ENCODE measurements at places on chromosomes 1 and 21.

GRCh38 chr1:25560001-25560400 lies 16.6 kb downstream of the LDLRAP1 start:
- no peak for DNase-seq

GRCh38 chr1:224923726-224924125 lies 5.7 kb upstream of the DNAH14 start:
- DNase-seq = no peak

GRCh38 chr1:45843474-45843905 lies 40.1 kb downstream of the MAST2 start:
- DNase-seq = no peak

DNA sequence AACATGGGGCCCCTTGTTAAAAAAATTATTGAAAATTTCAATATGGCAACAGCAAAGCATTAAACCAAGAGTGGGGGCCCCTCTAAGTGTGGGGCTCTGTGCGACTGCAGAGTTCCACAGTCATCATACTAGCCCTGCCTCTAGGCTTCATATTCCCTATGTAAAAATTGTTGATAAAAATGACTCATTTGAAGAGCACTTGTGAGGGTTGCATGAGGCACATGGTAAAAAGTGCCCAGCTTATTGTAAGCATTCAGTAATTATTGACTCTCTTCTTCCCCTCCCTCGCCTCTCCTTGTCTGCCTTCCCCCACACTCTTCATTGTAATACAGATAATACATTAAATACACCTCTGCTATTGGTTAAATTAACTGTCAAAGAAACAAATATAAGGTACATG lies 86.7 kb upstream of the PTBP2 start:
- no peak for DNase-seq

DNA sequence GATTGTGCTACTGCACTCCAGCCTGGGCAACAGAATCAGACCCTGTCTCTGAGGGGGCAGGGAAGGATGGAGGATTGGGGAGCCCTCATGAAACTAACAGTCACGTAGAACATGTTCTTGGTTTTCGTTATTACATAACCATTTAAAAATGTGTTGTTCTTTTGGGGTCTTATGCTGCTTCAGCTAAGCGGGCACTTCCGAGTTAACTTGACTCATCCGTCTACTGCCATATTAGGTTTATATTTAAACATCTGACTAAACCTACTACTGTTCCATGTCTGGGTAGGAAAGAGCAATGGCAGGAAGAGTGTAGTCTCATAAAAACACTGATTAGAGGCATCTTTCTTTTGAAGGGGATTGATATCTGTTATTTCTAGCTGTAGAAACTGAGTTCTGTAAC lies 59.5 kb upstream of the BMP8A start:
- DNase-seq = no peak

GRCh38 chr21:41411449-41412089 lies 14.5 kb upstream of the MX1 start:
- DNase-seq = no peak

GRCh38 chr1:22126531-22126930 lies 16.4 kb downstream of the WNT4 start:
- no peak for DNase-seq

- no peak for DNase-seq
Measured at GRCh38 chr1:54493608-54494007, 54.4 kb upstream of the ACOT11 start.

- no peak for DNase-seq
Measured at GRCh38 chr1:54274881-54275280, 74.9 kb downstream of the MRPL37 start.

DNA sequence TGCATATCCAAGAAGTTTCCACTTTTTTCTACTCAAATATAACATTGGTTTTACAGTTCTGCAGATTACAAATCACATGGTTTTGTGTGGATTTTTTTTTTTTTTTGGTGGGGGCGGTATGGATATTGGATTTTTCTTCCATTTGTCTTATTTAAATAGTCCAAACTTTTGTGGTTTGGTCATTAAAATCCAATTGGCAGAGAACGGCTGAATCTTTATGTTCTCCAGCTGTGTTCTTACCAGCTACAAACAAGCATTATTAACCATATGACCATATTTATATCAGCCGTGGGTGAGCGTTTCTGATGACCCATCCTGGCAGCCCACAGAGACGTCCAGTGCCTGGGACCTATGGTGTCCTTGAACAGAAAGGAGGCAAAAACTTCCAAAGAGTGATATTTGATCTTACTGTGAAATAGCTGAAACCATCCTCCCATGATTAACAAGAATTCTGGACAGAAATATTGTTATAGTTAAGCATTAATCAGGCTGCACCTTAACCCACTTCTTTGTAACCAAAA lies 200.4 kb downstream of the LYPLAL1 start:
- DNase-seq = no peak

GRCh38 chr1:167842872-167843271 lies 71.1 kb downstream of the ADCY10 start:
- no peak for DNase-seq

DNA sequence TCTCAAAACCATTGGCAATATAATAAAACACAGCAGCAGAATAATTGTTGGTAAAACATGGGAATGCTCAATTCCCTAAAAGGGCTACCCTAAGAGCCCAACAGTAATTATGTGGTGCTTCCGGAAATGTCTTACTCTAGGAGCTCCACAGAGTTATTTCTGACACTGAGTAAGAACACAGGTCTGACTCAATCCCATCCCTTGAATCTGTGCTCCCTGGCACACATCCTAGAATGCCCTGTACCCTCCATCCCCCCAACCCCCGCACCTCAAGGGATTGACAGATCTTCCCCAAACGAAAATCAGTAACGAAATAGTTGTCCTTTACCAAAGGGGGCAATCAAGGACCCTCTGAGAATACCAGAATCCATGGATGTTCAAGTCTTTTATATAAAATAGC lies 71.9 kb downstream of the SMYD2 start:
- no peak for DNase-seq

- no peak for DNase-seq
Measured at GRCh38 chr1:62955666-62956065, 171.7 kb downstream of the ATG4C start.

- peak; percentile 12 for DNase-seq
Measured at GRCh38 chr1:19074361-19074901, 118.0 kb upstream of the IFFO2 start.

DNA sequence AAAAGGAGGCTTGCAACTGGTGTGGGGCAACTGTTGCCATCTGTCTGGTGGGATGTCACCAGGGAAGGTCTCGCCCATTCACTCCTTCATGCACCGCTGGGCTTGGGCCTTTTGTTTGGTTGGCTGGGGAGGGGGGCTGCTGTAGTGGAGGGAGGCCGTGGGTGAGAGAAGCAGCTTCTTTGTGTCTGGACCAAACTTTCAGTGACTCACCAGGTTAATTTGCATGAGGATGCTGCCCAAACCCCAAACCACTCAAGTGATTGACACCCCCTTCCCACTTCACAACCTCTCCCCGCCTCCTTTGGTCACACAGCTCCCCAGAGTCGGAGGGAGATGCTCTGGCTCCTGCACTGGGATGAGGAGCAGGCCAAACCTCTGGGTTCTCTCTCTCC lies 19.7 kb downstream of the BTG2 start:
- peak; percentile 67 for DNase-seq

GRCh38 chr1:114745291-114745690 lies 12.5 kb downstream of the CSDE1 start:
- DNase-seq = no peak

Measured in stimulated activated naive CD8-positive, alpha-beta T cell treated with anti-CD3 and anti-CD28 coated beads, Interleukin-15, Interleukin-2, amounts not matched to agents 100 U/mL and 50 U/mL, for 24 hours (primary cell).